ENCODE measurements at places on chromosomes 12 and 14.

- no peak for DNase-seq
These were observed 7.6 kb downstream of the VASH1 start for GRCh38 chr14:76768671-76769500.

DNA sequence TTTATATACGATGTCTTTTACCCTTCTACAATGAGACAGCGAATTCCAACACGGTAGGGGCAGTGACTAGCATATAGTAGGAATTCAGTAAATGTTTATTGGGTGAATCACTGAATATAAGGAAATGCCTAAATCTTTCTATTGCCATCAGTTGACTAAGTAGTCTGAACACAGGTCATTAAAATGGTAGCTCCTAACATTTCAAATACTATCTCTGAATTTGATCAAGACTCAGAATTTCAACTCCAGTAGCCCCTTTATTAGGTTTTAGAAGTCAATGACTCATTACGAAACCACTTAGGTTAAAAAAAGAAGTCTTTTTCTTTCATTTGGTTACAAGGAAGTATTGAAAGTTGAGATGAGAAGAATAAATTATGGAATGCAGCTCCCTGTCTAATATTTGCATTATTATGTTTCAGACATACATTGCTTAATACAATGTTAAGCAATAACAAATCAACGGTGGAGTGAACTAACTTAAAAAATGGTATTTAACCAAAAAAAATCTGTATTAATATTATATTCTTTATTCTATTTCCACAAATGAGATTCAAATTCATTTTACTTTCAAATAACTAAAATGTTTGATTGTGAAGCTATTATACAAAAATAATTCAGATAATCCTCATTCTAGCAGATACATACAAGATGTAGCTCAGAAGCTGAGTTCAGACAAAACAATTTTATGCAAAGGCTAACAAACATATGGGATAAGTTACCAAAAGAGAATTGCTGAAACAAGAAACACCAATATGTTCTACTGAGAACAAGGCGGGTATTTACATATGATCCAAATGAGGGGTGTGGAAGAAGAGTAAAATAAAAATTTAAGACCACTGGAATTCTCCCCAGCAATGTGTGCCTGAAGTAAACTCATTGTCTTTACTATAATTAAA is 302.7 kb downstream of the CEP128 start:
- no peak for DNase-seq

DNA sequence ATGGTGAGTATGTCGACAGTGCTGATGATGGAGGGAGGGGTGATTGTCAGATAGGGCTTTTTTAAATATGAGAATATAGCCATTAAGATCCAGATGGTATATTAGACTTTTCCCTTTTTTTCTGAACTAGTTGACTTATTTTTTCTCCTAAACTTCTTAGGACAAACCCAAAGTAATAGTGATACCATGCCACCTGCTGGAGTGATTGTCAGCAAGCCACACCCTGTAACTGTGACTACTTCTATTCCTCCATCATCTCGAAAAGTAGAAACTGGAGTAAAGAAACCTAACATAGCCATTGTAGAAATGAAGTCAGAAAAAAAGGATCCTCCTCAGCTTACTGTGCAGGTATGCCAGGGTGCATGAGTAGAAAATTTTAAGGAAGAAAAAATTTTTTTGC is 40.1 kb downstream of the KIAA0586 start:
- no peak for DNase-seq

DNA sequence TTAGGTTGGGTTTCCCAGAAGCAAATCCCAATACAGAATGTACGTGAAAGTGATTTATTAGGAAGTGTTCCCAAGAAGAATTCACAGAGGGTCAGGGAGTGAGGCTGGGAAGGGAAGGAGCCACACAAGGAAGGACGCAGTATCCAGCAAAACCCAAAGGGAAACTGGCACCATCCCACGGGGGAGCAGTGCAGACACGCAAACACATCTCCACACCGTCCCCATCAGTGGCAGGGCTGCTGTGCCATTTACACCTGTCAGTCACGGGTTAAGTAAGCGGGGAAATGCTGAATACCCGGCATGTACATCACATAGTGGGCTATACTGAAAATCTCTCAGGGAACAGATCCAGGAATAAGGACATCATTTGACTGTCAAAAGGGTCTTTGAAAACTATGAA is 93.9 kb downstream of the SLC38A1 start:
- DNase-seq: no peak
